Stimulated activated CD4-positive, alpha-beta T cell treated with anti-CD3 and anti-CD28 coated beads, Interleukin-2, amount 100 ng/mL, for 4 hours (primary cell): ENCODE measurements at places on chromosomes 3 and 15.

GRCh38 chr3:68290333-68290732 is 635.9 kb upstream of the SUCLG2 start:
- no peak for DNase-seq

DNA sequence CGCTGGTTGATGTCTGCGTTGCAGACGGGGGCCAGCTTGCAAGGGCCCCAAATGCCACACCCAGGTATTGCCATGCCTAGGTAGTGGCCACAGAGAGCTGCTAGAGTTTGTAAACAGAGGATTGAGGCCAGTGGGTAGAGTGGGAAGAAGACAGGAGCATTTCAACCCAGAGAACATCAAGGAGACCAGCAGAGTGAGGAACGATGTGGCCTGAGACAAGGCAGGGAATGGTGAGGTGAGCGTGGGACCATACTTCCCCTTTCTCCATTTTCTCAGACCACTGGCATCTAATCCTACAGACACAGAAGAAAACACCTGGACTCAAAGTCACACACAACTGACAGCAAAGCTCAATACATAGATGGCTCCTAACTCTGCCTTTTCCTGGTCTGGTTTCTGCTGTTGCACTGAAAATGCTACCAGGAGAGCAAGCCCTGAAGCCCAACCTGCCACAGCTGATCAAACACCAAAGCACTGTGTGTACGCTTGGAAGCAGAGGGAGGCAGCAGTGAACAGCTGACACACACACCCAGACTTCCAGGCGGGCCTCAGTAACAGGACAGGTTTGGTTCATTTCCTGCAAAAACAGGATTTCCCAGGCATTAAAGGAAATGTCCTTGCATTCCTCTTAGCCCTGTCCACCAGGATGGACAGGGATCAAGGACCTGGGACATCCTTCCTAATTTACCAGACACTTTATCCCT is 1.6 kb downstream of the FAM174B start:
- DNase-seq, result no peak

- DNase-seq, result no peak
Measured at GRCh38 chr3:38084334-38085310, 45.6 kb downstream of the DLEC1 start.

GRCh38 chr15:99434506-99435112 is 131.2 kb upstream of the MEF2A start:
- no peak for DNase-seq

DNA sequence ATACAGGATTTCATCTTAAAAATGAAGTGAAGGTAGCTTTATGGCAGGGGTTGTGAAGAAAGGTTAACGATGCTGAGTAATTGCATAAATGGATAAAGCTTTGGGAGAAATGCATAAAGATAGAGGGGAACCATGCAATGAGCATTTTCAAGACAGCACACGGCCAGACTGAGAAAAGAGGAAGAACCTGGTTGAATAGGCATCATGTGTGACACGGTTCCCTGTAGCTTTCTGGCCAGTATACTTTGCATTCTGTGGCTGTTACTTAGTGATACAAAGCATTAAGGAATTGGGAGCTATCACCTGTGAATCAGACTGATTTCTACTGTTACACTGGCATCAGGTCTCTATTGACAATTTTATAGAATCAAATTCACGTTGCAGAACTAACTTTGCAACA is 33.3 kb downstream of the NR2C2 start:
- no peak for DNase-seq

- no peak for DNase-seq
Measured at GRCh38 chr3:38588371-38588971, 61.0 kb downstream of the SCN5A start.

- DNase-seq, result no peak
Measured at GRCh38 chr3:150521463-150521862, 24.8 kb downstream of the SERP1 start.

- DNase-seq, result no peak
Measured at GRCh38 chr15:41894251-41894790, 468 bp upstream of the SPTBN5 start.

GRCh38 chr3:30621576-30621975 is 15.2 kb downstream of the TGFBR2 start:
- no peak for DNase-seq

- DNase-seq, result no peak
Measured at GRCh38 chr15:50066202-50066601, 52.8 kb downstream of the ATP8B4 start.

DNA sequence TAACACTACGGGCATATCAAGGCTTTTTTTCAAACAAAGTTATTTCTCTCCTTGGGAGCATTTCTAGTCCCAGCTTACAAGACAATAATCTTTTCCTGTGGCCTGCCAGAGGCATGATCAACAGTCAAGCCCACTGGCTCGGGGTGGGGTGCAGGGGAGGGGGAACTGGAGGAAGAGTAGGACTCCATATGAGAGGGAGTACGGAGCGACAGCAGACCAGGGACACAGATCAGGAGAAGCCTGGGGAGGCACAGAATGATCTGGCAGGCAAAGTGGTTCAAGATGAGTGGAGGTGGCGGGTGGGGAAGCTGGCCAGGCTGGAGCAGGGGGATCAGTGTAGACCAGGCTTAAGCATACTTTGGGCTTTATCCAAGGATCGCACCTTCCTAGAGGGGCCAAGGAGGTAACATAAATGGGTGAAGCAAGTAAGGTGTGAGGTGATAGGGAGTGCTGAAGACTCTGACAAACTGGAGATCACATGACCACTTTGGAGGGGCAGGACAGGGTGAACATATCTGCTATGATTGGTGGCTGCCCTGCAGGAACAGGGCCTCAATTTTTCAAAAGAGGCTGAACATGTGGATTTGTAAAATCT is 37.4 kb downstream of the KLF15 start:
- DNase-seq, result no peak

- no peak for DNase-seq
Measured at GRCh38 chr15:70114221-70114620, 16.5 kb upstream of the TLE3 start.

GRCh38 chr3:150703299-150703755 is 393 bp downstream of the ERICH6 start:
- peak; percentile 18 for DNase-seq

DNA sequence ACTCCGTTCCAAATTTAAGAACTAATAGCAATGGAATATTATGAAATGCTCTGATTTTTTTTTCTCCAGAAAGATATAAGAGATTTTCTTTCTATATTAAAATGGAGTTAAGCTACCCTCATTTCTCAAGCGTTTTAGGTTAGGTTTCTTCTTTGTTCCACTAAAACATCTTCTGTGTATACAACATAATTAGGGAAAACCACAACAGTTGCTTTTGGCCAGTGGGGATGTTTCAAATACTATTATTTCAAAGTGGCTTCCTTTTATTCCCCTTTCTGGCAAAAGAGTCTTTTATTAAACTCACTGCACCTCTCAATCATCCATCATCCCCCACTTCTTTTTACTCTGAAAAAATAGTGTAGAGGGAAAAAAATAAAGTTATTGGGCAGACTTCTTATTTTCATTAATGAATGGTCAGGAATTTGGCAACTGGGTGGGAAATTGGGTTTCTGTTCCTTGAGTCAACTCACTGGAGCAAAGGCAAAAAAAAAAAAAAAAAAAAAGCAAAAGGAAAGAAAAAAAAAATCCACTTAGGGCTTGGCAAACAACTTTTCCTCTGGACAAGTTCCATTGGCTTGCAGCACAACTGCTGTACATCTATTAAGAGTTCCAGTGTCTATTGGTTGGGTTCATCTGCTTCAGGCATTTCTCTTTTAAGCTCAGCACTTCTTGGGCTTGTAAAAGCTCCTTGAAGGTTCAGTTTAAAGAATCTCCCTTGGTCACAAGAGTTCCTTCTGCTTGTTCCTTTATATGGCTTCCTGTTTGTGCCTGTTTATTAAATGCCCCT is 963.4 kb downstream of the ROBO1 start:
- no peak for DNase-seq

DNA sequence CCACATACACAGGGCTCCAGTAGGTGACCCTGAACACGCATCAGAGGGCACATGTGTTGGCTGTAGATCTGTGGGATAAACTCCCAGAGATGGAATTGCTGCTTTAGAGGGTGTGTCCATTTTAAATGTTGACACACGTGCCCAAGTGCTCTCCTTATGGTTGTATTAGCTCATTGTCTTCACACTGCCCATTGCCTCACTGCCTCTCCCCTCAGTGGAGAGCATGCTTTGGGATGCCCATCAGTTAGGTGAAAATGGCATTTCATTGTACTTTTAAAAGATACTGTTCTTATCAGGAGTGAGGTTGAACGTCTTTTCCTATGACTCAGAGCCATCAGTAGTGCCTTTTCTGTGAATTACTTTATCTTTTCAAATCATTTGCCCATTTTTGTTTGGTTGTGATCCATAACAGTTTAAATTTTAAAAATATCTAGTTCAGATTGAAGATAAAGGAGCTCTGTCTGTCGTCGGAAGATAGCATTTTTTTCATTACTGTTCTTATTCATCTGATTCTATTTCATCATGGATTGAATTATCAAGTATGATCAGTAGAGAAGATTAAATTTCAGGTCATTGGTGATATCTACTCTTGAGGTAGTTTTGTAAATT is 120.7 kb downstream of the CHDH start:
- no peak for DNase-seq

- no peak for DNase-seq
Measured at GRCh38 chr3:23741036-23741706, 64.6 kb upstream of the UBE2E1 start.

DNA sequence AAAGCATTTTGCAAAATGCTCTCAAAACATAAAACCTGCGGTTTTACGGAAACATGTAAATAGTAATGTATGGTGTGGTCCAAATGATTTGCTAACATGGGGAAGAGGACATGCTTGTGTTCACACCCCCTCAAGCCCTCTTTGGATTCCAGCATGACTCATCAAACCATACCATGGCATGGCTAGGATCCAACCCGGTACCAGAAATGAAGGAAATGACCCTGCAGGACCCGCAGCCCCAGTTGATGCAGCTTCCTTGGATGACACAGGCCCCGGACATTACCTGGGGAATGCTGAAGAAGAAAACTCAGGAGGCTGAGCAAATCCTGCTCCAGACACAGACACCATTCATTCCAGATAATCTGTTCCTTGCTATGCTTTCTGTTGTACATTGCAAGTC is 222.9 kb downstream of the DTWD1 start:
- no peak for DNase-seq

DNA sequence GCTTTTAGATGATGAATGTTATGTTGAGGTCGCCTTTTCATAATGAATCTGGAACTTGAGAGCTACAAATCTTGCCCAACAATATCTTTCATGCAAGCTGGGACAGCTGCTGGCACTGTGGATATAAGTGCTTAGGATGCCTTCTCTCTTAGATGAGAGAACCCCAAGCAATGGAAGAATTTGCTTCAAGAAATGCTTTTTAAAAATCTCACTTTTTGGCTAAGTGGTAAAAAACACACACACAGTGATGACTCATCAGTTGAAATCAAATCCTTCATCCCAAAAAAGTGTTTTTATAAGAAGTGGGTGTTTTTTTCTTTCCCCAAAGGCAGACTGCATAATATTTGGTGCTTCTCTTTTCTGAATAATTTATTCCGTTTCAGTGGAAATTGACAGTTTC is 38.4 kb upstream of the GALNT15 start:
- DNase-seq, result no peak

DNA sequence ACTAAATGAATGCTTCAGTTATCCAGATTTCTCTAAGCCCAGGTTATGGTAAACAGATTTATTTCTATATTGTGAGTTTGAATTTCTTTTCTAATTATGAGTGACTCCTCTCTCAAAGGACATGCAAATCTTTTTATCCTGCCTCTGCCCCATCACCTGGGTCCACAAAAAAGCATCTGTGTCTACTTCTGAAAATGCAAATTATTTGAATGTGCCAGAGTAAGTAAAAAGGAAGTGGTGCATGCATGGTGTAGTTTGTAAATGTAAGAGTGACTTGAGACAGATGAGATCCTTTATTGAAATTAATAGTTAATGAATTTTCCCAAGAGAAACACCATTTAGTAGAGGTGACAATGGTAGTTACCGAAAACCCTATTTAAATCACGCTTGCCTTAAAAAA is 26.9 kb downstream of the MCTP2 start:
- DNase-seq, result no peak

GRCh38 chr3:47006145-47006651 is 26.7 kb downstream of the NBEAL2 start:
- no peak for DNase-seq

DNA sequence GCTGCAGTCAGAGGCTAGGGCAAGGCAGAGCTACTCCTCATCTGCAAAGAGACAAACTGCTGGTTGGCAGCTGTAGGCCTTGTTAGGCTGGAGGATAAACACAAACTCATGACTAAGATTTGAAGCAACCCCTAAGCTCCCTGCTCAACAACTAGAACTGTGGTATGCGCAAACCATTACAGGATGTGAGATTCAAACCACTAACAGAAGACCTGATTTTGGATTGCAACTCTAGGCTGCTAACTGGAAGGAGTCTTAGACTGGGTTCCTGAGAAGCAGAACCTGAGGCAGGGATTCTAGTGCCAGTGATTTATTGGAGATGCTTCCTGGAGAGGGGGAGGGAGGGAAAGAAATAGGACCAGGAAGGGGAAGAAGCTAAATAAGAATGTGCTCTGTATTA is 22.5 kb downstream of the CCR4 start:
- DNase-seq, result no peak

DNA sequence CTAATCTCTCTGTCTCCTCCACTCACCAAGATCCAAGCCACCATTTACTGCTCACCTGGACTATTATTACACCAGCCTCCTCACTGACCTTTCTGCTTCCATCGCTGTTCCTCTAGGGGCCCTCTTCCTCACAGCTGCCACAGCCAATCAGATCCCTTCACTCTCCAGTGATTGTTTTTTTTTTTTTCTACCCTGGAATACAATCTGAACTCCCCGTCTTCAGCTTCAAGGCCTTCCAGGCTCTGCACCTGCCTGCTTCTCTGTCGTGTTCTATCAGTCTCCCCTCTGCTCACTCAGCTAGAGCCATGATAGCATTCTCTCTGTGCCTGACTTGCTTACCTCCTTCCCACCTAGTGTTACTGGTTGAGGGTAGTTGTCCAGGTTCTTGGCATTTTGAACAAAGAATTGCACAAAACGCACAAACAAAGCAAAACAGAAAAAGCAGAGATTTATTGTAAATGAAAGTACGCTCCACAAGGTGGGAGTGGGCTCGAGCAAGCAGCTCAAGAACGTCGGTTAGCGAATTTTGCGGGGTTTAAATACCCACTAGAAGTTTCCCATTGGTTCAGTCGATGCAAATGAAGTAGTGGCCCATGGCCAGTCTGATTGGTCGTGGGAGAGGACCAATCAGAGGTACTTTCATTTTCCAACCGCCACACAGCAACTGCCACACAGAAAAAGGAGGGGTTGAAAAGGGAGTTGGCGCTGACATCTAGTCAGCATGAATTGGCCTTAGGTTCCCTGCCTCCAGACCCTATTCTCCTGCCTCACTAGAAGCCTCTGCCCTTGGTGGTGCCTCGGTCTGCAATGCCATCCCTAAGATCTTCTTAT is 188.9 kb downstream of the TLE3 start:
- DNase-seq, result no peak

- DNase-seq, result no peak
Measured at GRCh38 chr3:54304877-54305276, 182.5 kb downstream of the CACNA2D3 start.

- DNase-seq, result no peak
Measured at GRCh38 chr3:124492824-124493223, 237.4 kb upstream of the UMPS start.
